ENCODE measurements at places on chromosomes 5 and 9. TPM values are rescaled to one million over a fixed set of nuclear protein-coding genes. Genes with fewer than 3 reads are reported as not detected.

Gene ZMAT2
- 112 TPM for polyA plus RNA-seq

Gene PCDHGC4
- polyA plus RNA-seq: 4.1 TPM

Gene LECT2
- polyA plus RNA-seq: 1.9 TPM

Gene PTPDC1
- 10.4 TPM for polyA plus RNA-seq

Gene TMEM252
- 6.1 TPM for polyA plus RNA-seq

Measured in left renal cortex interstitium (tissue), 4 donors.